Smooth muscle cell of bladder (primary cell): ENCODE measurements at places on chromosomes 7 and 10. TPM values are rescaled to one million over a fixed set of nuclear protein-coding genes. Genes with fewer than 3 reads are reported as not detected.

MKX gene
- total RNA-seq: 0.28 and 0.57 TPM in 2 replicates

TRIM4 gene
- 24.5 and 34.3 TPM in 2 replicates for total RNA-seq

VPS37D gene
- total RNA-seq: 5.7 and 6.8 TPM in 2 replicates

TEX47 gene
- total RNA-seq: not detected in 2 replicates

LDB3 gene
- total RNA-seq: under 0.01 TPM in 2 replicates

FKBP9 gene
- 423 and 558 TPM in 2 replicates for total RNA-seq

KCP gene
- 0.14 and 0.46 TPM in 2 replicates for total RNA-seq

COL1A2 gene
- total RNA-seq: 4,803 and 7,669 TPM in 2 replicates

TSPAN15 gene
- total RNA-seq: 0.85 and 1.6 TPM in 2 replicates

SNCG gene
- 16.5 and 23.8 TPM in 2 replicates for total RNA-seq

RBM20 gene
- total RNA-seq: under 0.01 TPM in 2 replicates

ASZ1 gene
- total RNA-seq: not detected in 2 replicates

TMEM196 gene
- not detected in 2 replicates for total RNA-seq

DMTF1 gene
- 56.5 and 67.3 TPM in 2 replicates for total RNA-seq

SAMD9L gene
- 6.8 and 7.3 TPM in 2 replicates for total RNA-seq

TRIM73 gene
- total RNA-seq: 0.18 and 0.71 TPM in 2 replicates
